Activated naive CD4-positive, alpha-beta T cell treated with anti-CD3 and anti-CD28 coated beads for 36 hours (primary cell): ENCODE measurements at places on chromosomes 3 and 15. TPM values are rescaled to one million over a fixed set of nuclear protein-coding genes. Genes with fewer than 3 reads are reported as not detected.
A peak's percentile ranks its signal among the peaks of the same experiment; 100 is the strongest.

Gene SLC12A8
- 1.1 TPM for total RNA-seq

Gene RTP3
- not detected for total RNA-seq

DNA sequence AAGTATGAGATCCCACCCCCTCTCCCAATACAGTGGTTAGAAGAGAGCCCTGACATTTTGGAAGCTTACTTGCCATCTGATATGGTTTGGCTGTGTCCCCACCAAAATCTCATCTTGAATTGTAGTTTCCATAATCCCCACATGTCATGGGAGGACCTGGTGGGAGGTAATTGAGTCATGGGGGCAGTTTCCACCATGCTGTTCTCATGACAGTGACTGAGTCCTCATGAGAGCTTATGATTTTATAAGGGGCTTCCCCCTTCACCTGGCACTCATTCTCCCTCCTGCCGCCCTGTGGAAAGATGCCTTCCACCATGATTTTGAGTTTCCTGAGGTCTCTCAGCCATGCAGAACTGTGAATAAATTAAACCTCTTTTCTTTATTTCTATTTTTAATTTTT, 28.8 kb upstream of the HES1 start:
- peak; percentile 35 for DNase-seq

DNA sequence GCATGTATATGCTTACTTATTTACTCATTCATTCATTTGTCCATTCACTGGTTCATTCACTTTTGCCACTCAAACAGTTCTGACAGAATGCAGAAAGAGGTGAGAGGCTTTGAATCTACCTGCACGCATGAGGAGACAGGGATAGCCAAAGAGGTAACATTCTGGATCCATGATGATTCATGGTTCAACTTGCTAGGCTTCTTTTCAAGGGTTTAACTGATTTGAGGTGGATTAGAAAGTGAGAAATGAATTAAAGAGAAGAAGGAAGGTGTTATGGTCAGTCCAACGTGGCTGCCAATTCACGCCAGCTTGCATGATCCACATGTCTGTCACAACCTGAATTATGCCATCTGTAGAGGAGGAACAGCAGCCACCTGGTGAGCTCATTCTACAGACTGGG, 260.6 kb downstream of the ARRDC4 start:
- DNase-seq: no peak

DNA sequence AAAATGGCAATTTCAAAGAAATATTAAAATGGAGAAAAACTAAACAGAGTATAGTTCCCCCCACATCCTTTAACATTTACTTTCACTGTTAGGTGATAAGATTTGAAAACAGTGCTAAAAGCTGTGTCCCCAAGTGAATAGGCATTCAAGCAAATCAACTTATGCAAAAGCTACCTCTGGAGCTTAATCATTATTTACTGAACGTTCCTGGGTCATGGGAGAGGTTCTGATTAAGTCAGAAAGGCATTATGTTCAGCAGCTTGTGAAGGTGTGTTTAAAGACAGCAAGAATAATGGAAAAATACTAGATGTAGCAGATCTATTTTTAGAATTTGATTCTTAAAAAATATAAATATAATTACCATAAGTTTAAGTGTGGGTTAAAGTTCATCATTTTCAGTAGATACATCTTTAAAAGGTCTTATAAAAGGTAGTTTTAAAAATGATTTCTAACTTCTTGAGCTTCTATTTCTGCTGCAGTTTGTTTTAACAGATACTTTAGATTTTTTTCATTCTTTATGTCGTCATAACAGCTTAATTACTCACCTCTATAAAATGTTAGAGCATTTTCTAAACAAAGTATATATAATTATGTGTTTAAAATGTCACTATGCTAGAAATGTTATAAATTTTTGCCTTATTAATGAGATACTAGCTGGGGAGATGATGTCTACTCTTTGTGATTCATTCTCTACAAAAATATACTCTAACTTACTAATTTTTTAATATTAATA, 127.9 kb downstream of the MITF start:
- no peak for DNase-seq

- no peak for DNase-seq
Observed at GRCh38 chr15:51970132-51970817, 1.3 kb downstream of the LEO1 start.
